Left lung (tissue), 14 donors: ENCODE measurements at places on chromosomes 4 and X. TPM values are rescaled to one million over a fixed set of nuclear protein-coding genes. Genes with fewer than 3 reads are reported as not detected.

- no peak for DNase-seq
These were observed 43.7 kb downstream of the EDNRA start for GRCh38 chr4:147524601-147525000.

DNA sequence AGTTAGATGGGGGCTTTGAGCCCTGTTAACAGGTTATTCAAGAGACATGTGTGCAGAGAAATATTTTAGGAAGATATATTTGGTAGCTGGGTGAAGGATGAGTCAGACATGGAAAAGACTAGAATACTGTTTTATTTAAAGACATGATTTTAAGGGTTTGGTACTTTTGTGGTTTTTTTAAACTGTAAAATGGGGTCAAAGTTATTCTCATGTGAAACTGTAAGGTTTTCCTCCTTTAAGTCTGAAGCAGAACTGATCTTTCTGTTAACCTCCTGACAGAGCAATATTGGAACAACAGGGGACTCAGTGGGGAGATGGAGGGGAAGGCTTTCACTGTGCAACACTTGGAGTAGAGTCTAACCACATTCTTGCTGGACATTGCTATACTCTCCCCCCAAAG, 112.4 kb upstream of the LSM6 start:
- DNase-seq = no peak

DNA sequence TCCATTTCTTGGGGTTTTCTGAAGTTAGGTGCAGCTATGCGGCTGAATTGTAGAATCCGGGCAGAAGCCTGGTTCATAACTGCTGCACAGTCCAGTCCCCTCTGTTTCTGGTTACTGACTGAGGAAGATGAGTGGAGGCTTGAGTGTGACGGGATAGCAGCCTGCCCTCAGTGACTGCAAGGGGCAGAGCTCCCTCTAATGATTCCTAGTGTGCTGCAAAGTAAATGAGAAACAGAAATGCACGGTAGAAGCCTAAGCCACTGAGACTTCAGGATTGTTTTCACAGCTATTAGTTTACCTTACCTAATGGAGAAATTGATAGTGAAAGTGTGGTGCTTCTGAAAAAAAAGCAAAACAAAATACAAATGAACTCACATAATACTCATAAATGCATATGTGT, 189.2 kb downstream of the GPM6A start:
- no peak for DNase-seq

- no peak for DNase-seq
These were observed 11.9 kb upstream of the TMEM185A start for GRCh38 chrX:149643496-149643895.

- no peak for DNase-seq
These were observed 87.6 kb upstream of the IL15 start for GRCh38 chr4:141548791-141549190.

DNA sequence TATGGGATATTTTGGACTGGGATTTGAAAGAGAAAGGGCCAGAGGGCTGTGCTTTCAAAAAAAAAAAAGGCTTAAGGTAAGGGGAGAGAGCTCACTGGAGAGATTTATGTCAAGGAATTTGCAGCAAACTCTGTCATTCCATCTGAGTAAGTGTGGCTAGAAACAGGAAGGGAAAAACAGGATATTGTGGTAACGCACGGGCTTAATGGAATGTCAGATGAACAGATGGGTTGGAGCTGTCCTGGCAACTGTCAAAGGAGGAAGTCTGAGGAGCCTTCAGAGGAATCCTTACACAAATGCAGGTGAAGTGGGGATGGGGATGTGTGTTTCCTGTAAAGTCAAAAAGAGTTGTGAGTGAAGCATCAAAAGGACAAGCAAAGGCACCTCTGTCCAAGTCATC, 15.1 kb upstream of the NKX3-2 start:
- no peak for DNase-seq

DNA sequence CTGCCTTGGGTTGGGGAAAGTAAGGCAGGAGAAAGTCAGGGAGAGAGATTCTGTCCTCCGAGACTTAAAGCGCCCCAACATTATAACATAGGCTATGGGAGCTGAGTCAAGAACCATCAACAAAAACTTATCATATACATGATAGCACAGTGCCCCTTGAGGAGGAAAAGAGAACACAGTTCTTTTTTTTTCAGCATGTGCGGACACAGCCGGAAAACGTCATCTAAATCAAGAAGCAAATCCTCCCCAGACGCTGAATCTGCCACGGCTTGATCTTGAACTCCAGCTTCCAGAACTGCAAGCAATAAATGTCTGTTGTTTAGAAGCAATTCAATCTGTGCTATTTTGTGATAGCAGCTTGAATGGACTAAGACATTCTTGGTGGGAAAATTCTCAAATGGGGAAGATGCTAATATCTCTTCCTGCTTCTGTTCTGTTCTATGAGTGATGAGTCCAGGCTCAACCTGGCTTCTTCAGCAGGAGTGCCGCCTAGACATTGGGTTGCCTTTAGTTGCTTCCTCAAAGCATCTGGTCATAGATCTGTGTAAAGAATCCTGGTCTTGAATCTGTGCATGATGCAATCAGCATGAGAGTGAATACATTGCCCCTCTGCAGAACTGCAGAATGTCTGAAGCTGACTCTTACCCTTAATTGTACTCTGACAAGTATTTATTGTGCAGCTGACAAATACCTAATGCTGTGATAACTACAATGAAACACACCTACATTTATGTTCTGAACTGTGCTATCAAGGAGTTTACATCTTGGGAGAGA, 549.8 kb upstream of the PRKX start:
- no peak for DNase-seq

GRCh38 chr4:65747386-65747785, 77.1 kb upstream of the EPHA5 start:
- no peak for DNase-seq

GRCh38 chrX:68672581-68673318, 25.3 kb downstream of the STARD8 start:
- no peak for DNase-seq

- DNase-seq = no peak
These were observed 70.7 kb upstream of the RPS6KA6 start for GRCh38 chrX:84258708-84259107.

GRCh38 chrX:38891641-38892413, 90.6 kb downstream of the MID1IP1 start:
- DNase-seq = no peak

- peak; percentile 84 for DNase-seq
These were observed 55.0 kb upstream of the GAB1 start for GRCh38 chr4:143281507-143282190.

- DNase-seq = peak; percentile 45
These were observed 27.0 kb downstream of the EIF2S3 start for GRCh38 chrX:24081661-24082154.

GRCh38 chr4:68074397-68074796, 55.3 kb downstream of the TMPRSS11F start:
- DNase-seq = no peak

DNA sequence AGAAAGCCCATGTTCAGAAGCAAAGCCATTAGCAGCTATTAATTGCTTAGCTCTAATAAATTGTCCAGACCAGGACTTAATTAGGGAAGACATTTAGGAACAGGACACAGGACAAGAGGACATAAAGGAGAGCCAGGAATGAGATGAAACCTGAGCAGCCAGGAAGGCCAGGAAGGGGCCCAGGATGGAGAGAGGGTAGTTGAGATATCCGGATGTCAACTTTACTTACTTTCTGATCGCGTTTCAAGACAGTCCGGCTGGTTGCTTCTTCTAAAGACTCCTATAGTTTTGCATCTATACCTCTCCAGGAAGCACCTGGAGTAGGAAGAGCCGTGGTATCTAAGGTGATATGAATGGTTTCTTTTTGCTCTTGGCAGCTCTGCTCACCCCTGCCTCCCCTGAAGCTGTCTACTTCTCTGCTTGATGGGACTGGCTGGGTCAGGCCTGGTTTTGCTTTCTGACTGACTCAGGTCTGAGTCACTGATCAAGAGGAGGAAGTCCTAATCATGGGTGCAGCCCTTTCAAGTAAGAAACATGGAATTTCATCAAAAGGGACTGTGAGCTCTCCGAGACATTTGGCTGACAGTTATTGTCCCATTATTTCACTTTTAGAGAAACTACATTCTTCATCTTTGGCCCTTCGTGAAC, 733.3 kb downstream of the RPA4 start:
- no peak for DNase-seq

GRCh38 chr4:105551965-105552746, at the start of gene ARHGEF38:
ARHGEF38 (plus strand) TSS chr4:105552620; CDS start chr4:105552766, 146 bp downstream.
- DNase-seq = peak; percentile 63

DNA sequence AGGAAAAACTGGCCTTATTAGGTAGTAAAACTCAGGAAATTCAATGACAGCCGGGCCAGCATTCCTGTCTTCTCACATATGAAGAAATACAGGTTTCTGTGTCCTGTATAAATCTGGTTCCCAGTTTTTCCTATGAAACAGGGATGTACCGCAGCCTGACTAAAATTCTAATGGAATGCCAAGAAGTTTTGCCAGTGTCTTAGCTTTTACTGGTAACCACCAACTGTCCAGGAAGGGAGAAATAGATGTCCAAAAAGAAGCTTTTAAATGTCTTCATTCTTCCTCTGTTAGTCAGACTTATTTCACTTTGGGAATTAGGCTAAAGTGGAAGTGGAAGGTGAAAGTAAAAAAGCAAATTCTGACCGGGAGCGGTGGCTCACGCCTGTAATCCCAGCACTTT, 108.0 kb upstream of the TBL1X start:
- DNase-seq = no peak

GRCh38 chr4:44425614-44426208, 22.9 kb downstream of the KCTD8 start:
- DNase-seq = no peak

DNA sequence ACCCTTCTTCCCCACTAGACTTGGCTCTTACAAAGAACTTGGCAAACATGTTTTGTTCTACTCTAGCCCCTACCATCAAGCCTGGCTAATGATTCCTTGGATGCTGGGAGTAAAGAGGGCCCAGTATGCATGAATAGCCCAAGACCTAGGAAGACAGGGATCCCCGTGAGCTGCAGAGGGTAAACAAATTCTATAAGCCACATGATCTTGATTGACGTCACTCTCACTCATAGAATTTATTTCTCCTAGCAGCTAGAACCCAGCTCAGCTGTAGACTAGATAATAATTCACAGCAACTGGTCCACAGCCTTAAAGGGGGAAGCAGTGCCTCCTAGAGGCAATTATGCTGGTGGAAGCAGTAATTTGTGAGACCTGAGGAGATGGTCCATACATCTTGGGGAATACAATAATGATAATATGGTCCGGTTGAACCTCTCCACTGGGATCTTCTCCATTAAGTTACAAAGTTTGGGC, 16.1 kb upstream of the USO1 start:
- DNase-seq = no peak

- no peak for DNase-seq
These were observed 3.1 kb upstream of the SLC6A8 start for GRCh38 chrX:153684467-153685155.

DNA sequence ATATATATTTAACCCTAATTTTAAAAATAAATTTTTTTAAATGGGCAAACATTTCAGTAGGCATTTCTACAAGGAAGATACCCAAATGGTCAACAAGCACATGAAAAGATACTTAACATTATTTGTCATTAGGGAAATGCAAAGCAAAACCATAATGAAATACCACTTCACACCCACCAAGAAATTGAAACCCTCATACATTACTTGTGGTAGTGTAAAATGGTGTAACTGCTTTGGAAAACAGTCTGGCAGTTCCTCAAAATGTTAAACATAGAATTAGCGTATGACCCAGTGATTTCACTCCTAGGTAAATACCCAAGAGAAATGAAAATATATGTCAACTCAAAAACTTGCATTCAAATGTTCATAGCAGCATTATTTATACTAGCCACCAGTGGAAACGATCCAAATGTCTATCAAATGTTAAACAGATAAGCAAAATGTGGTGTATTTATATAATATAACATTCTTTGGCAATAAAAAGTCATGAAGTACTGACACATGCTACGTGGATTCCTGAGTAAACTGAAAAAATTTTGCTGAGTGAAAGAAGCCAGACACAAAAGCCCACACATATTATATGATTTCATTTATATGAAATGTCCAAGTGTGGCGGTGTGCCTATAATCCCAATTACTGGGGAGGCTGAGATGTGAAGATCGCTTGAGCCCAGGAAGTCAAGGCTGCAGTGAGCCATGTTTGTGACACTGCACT, 16.6 kb downstream of the TRIM2 start:
- no peak for DNase-seq

GRCh38 chr4:146443525-146443924, 78.2 kb downstream of the SLC10A7 start:
- no peak for DNase-seq

GRCh38 chrX:43666311-43666912, 10.3 kb downstream of the MAOA start:
- no peak for DNase-seq

DNA sequence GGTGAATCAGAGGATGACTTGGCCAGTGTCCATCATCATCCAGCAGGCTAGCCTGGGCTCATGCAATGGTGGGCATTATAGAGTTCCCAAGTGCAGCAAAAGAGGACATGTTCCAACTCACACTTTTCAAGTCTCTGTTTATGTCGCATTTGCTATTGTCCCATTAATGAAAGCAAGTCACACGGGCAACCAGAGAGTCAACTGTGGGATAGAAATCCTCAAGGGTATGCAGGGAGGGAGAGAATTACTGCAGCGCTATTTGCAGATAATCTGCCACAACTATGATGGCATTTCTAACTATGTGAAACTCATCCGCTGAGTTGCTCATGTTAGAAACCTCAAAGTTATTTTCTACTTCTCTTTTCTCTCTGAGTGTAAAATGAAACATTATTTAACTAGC, 78.5 kb upstream of the TAB3 start:
- DNase-seq = no peak

DNA sequence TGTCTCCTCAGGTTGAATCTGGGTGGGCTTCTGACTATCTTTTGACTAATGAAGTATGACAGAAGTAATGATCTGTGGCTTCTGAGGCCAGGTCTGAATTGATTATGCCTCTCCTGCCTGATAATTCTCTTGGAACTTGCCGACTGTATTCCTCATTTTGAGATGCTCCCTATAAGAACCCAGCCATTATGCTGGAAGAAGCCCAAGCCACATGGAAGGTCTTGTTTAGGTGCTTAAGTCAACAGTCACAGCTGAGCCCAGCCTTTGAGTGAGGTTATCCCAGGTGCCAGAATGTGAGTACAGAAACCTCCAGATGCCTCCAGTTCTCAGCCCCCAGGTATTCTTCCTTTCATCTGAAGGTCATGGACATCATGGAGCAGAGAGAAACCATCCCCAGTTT, 456.6 kb downstream of the IL15 start:
- no peak for DNase-seq

DNA sequence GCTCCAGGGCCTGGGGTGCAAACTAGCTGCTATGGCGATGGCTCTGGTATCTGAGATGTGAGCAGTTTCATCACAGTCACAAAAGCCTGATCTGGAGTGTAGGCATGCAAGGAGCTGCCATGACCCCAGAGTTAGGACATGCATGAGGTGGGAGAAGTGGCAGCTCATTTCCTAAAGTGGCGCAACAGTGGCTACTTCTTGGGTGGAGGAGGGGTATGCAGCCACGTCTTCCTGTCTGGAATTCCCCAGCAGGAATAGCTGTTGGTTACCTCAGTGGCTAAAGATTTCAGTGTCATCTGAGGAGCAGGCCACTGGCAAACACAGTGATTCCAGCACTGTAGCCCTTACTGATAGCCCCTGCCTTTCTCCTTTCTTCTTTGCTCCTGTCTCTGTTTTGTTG, 1382.5 kb downstream of the C4orf33 start:
- DNase-seq = no peak

Gene VEGFD
- polyA plus RNA-seq = 41.1 TPM

Gene TRAM1L1
- 13.4 TPM for polyA plus RNA-seq

Gene PCDH10
- polyA plus RNA-seq = 0.49 TPM

Gene ARMCX1
- polyA plus RNA-seq = 63.6 TPM

Gene TRIML2
- 0.41 TPM for polyA plus RNA-seq

Gene SPACA5
- polyA plus RNA-seq = 0.49 TPM

Gene PNMA6E
- polyA plus RNA-seq = not detected

Gene SLC6A14
- polyA plus RNA-seq = 0.14 TPM

Gene MAP7D2
- 0.35 TPM for polyA plus RNA-seq

Gene ESX1
- polyA plus RNA-seq = not detected

Gene NUP62CL
- 5.9 TPM for polyA plus RNA-seq

Gene FDCSP
- not detected for polyA plus RNA-seq

Gene RNF128
- polyA plus RNA-seq = 1.3 TPM
